ENCODE measurements at places on chromosomes 12 and 14.

GRCh38 chr14:94677747-94678146 lies 65.6 kb downstream of the SERPINA3 start:
- no peak for DNase-seq

GRCh38 chr12:42027546-42027945 lies 117.1 kb downstream of the GXYLT1 start:
- DNase-seq = no peak

DNA sequence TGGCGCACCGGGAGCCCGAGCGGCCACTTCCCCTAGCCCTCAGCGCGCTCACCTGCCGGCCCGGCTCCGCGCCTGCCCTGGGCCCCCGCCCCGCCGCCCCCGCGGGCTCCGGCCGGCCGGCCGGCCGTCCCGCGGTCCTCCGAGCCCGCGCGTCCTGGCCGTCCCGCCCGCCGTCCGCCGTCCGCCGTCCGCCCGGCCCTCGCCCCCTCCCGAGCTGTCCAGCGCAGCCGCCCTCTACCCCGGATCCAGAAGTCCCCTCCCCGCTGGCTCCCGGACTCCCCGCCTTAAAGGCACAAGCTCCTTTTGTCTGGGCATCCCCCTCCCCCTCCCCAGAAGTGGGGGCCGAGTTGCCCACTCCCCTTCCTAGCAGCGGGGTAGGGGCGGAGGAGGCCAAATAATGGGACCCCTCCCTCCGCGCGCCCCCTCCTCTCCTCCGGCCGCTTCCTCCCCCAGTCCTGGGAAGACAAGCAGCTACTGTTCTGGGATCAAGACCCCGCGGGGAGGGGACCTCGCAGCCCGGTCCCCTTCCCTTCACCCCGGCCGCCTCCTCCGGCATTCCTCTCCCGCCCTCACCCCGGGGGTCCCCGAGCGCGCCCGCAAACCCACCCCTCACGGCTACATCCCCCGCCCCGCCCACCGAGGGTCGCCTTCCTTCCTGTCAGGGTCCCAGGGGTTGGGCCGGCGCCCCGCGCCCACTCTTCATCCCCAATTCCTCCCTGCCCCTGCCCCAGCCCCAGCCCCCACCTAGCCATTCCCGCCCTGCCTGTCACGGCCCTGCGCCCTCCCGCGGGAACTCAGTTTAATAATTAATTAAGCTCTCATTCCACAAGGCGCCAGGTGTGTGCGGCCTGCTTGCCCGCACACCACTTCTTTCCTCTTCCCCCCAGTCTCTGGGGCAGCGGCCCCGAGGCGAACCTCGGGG lies at the start of gene ADCY6:
Gene ADCY6 (minus strand): TSS at position 236 of the 922 bp plus-strand sequence. CDS start 5,655 bp downstream, outside the sequence.
- no peak for DNase-seq

GRCh38 chr12:110680032-110680431 lies 8.9 kb downstream of the HVCN1 start:
- no peak for DNase-seq

- DNase-seq = peak; percentile 89
Observed at GRCh38 chr14:106879241-106879640, 1352.9 kb downstream of the TMEM121 start.

DNA sequence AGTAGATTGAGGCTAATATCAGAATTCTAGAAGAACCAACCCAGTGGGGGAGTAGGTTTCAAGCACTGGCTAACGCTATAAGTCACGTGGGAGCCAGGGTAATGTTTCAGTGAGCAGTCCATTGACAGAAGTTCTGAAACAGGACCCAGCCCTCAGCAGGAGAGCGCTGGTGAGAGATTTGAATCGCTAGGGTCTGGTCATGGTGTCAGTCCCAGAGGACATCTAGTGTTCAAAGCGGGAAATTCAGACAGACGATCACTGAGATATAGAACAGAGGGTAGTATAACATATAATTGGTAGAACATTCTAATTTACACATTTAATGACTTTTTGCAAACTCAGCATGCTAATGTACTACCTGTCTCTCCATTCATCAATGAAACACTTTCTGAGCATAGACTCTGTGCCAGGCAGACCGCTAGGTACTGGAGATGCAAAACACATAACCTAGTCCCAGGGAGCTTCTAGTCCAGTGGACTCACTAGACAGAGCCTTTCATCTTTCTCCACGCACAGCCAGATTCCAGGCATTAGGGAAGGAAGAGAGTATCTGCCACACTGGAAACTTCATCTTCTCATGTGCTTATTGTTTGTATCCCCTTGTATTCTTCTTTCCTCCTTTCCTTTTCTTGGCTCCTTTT lies 35.4 kb upstream of the RNASE3 start:
- DNase-seq = peak; percentile 92

- no peak for DNase-seq
Observed at GRCh38 chr12:11661491-11662089, 12.1 kb downstream of the ETV6 start.

DNA sequence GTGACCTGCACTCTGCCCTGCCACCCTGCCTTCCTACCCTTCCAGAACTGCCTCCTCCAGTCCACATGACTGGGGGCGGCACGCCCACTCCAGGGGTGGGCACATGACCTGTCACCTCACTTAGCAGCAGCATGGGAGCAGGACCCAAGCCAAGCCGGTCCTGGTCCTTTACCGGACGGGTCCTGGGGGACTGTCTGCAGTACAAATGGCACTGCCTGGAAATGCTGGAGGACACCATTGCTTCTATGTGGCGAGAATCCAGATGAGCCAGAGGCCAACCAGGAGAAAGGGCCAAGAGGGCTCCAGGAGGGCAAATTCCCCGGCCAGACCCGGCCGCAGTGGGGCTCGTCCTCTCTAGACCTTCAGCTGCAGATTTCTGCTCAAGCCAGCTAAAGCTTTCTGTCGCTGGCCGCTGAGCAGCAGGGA lies 33.1 kb downstream of the ITPK1 start:
- no peak for DNase-seq

DNA sequence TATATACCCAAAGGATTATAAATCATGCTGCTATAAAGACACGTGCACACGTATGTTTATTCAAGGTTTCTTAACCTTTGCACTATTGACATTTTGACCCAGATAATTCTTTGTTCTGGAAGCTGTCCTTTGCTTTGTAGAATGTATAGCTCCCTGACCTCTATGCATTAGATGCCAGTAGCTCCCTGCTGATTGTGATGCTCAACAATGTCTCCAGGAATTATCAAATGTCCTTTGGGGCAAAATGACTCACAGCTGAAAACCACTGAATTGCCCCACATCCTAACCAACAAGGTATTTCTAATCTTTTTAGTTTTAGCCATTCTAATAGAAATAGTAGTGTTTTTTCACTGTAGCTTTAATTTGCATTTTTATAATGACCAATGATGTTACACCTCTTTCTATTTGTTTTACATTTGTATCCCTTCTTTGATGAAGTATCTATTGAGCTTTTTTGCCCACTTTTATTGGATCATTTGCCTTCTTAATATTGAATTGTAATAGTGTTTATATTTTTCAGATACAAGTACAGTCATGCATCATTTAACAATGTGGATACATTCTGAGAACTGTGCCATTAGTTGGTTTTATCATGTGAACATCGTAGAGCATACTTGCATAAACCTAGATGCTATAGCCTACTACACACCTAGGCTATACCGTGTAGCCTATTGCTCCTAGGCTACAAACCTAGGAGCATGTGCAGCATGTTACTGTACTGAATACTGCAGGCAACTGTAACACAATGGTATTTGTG lies 10.4 kb upstream of the NOPCHAP1 start:
- no peak for DNase-seq

DNA sequence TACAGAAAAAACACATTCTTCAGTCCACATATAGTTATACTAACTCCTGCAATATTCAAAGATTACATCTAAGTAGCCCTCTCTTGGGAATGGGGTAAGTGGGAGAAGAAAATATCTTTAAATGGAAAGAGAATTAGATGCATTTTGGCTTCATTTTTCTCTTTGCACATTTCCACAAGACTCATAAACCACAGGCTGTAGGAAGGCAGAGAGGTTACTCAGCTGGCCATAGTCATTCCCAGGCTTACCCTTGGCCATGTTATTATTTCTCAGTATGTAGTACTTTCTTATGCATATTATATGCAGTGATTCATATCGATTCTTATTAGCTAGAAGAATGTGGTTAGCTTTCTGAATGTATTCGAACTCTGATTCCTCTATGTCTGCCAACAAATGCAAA lies 92.2 kb downstream of the PTPRR start:
- DNase-seq = no peak

- DNase-seq = no peak
Observed at GRCh38 chr14:93765155-93765554, 23.1 kb downstream of the PRIMA1 start.

DNA sequence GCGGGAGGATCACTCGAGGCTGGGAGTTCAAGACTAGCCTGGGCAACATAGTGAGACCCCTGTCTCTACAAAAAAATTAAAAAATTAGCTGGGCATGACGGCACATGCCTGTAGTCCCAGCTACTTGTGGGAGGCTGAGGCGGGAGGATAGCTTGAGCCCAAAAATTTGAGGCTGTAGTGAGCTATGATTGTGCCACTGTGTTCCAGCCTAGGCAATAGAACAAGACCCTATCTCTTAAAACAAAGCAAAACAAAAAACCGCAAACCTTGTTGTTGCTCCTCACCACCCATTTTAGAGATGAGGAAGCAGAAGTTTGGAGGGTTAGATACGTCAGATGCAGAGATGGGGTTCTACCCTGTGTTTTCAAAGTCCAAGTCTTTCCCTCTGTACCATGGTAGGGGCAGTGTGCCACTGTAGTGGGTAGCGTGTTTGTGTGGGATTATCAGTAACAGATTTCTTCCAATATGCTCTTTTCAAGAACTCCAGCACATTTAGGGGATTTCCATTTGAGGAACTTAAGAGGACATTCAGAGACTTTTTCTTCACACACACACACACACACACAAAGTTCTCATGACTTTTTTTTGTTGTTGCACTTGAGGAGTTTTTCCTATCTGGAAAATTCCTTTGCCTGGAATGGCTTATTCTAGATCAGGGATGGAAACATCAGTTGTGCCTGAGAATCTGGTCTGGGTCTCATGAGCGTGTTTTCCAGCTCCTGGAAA lies 186.5 kb downstream of the CHST11 start:
- no peak for DNase-seq

- no peak for DNase-seq
Observed at GRCh38 chr12:89861086-89861485, 152.4 kb upstream of the ATP2B1 start.

DNA sequence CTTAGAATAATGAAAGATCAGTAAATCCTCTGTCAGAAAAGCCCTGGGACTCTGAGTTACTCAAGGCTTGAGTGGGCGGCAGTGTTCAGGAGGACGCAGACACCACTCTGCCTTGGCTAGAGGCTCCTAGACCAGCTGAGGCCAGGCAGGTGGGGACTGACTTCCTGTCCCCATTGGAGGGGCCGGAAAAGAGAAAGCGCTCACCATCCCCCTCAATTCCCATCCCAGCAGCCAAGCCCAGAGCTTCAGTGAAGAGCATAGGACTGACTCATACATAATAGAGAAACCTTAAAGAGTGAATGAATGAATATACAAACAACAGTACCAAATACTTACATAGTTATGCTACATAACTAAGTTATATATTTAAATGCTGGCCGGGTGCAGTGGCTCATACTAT lies 62.0 kb downstream of the PLEKHG7 start:
- no peak for DNase-seq

DNA sequence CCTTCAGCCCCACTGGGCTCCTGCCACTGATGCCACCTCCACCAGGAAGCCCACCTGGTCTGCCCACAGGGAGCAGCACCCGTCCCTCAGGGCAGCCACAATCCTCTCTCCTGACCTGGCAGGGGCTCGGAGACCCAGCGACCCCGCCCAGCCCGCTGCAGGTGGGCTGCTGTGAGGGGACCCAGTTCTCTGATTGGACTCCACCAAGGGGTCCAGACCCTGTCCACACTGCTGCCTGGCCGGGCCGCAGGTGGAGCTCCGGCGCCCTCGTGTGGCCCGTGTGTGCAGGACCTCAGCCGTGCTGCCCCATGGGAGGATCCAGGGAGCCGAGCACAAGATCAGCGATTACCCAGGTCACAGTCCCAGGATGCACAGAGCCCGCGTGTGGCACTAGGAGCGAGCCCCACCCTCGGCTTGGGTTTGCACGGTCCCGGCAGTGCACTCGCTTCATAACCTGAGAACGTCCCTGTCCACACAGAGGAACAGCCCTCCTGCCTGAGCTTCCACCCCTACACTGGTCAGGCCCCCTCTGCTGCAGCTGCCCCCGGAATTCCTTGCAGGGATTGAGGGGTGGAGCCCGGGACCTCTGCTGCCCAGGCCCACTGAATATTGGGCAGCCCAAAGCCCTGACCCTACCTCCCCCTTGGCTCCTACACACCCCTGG lies 35.4 kb upstream of the TMEM179 start:
- DNase-seq = peak; percentile 63

- peak; percentile 79 for DNase-seq
Observed at GRCh38 chr12:124397807-124398577, 103.1 kb downstream of the RFLNA start.

- DNase-seq = peak; percentile 85
Observed at GRCh38 chr14:52553671-52554575, 1.3 kb downstream of the GPR137C start.

DNA sequence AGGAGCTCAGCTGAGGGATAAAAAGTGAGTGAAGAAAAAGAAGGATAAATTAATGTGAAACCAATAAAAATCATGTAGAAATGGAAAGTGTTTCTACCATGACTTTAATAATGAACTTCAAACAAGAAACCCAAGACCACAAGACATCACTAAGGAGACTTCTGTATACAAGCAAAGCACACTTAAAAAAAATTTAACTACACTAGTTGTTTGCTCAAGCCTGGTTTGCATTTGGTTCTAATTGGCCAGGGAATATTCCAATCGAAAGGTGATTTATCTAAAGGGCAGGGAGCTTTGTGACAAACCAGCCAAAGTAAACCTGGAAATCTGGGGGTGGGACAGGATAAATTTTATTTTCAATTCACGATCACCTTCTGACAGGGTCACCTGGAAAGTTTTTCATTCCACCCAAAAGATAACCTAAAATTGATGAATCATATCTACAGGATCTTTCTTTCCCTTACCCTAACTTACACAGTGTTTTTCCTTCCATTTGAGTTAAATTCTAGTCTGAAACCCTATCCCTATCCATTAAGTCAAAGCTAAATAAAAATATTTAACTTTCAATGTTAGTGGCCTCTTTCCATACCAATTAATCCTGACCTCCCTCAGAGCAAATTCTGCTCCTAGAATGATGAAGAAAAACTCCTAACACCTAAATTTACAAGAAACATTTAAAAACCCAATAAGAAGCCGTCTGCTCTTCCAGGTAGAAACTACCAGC lies 2.6 kb downstream of the EGLN3 start:
- DNase-seq = no peak

- peak; percentile 77 for DNase-seq
Observed at GRCh38 chr12:63420206-63420644, 248.1 kb downstream of the DPY19L2 start.

DNA sequence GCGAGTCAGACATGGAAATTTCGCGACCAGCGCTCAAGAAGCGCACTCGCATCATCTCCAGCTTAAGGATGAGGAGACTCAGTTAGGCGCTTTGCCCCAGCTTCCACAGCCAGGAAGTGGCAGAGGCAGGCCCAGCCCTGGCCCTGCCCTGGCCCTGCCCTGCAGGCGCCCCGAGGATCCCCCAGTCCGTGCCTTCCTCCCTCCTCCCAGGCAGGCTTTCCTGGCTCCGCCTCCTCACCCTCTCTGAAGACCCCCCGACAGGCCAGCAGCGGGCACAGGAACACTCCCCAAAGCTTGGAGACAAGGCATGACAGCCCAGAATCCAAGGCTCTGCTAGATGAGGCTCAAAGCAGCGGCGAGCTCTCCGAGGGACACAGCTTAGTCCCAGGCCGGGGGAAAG lies 25.1 kb downstream of the UBR7 start:
- DNase-seq = no peak

All from hematopoietic multipotent progenitor cell treated with erythropoietin and hydrocortisone succinate and interleukin-3 and kit ligand, for 8 days (in vitro differentiated cells).